ENCODE measurements at places on chromosomes 12 and 14. TPM values are rescaled to one million over a fixed set of nuclear protein-coding genes. Genes with fewer than 3 reads are reported as not detected.

DNA sequence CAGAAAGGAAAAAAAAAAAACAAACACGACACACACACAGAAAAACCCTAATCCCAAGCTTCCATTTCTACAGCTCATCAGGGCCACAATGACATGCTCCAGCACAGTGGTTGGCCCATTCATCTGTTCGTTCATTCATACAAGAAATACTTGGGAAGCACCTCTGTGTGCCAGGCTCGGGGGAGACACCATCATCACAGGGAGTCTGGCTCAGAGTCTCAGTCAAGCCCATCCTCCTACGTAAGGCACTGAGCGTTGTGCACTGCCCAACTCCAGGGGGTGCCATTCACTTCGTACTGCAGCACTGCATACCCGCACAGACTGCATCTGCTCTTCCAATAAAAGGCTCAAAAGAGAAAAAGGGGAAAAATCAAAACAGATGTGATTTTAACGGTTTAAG, 15.3 kb downstream of the VPS37B start:
- no peaks in the 10 kb centered on the region for H3K36me3 ChIP-seq
- no peaks in the 10 kb centered on the region for H3K27me3 ChIP-seq
- H3K4me1 ChIP-seq, result peaks cover 39% of the 10 kb centered on the region
- no peak overlapping the region for H3K27ac ChIP-seq
- no peak for DNase-seq
- no peak overlapping the region for H3K4me3 ChIP-seq

CCDC92 gene
- total RNA-seq, result 16.2 TPM

TIMM9 gene
- total RNA-seq, result 34.0 TPM

GRCh38 chr12:125114365-125115141, 49.3 kb downstream of the AACS start:
- no peak overlapping the region for H3K27ac ChIP-seq
- DNase-seq, result no peak
- H3K4me3 ChIP-seq, result no peak overlapping the region
- peaks cover 9% of the 10 kb centered on the region for H3K4me1 ChIP-seq
- H3K36me3 ChIP-seq, result peaks cover 8% of the 10 kb centered on the region

DNA sequence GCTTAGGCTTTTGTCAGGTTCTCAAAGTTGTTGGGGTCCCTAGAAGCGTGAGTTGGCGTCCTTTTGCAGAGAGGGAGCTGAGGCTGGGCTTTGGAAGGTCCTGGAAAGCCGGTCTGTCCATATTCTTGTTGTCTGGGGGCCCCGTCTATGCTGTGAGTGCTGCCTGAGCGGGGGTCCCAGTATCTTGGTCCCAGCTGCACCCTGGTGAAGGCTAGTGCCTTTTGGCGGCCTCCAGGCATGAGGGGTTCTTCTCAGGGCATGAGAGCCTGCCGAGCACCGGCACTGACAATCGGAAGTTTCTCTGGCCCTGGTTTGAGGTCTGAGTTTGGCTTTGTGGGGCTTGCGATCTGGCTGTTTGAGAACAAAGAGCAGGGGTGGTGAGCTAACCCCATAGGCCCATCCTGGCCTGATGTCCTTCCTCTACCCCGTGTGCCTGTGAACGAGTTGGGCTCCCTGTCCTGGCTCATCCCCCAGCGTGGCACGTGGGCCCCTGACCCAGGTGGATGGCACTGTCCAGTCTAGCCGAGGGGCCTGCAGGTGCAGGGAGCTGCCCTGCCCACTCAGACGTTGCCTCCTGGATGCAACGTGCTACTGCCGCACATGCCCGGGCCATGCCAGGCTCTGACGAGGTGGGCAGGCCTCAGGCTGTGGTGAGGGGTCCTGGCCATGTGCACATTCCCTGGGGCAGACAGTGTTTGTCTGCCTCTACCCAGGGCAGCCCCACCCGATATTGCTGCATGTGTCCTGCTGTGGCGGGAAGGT, 3.9 kb downstream of the CEP170B start:
- H3K36me3 ChIP-seq, result peaks cover 36% of the 10 kb centered on the region
- H3K27me3 ChIP-seq, result no peaks in the 10 kb centered on the region
- H3K4me3 ChIP-seq, result no peak overlapping the region
- H3K4me1 ChIP-seq, result peaks cover 33% of the 10 kb centered on the region
- H3K27ac ChIP-seq, result no peak overlapping the region

- no peak for DNase-seq
- H3K4me3 ChIP-seq, result no peak overlapping the region
- H3K36me3 ChIP-seq, result no peaks in the 10 kb centered on the region
- no peaks in the 10 kb centered on the region for H3K27me3 ChIP-seq
- H3K4me1 ChIP-seq, result no peaks in the 10 kb centered on the region
Observed at GRCh38 chr14:69464829-69465228, 19.7 kb upstream of the PLEKHD1 start.

TAS2R19 gene
- total RNA-seq, result 5.9 TPM

DNA sequence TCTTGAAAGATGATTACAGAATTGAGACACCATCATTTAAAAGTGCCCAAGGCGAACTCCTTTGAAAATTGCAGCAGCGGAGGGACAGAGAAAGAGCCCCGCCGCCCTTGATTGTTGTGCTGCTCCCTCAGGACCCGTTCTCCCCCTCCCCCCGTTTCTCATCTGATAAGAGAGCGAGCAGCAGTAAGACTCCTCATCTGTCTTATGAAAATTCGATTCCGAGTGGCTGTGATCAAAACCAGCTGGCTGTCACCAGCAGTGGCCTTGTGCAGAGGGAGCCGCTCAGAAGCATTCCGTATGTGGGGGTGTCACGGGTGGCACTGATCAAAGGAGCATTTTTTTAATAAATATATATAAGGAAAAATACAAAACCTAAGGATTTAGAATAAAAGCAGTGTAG, 78.0 kb upstream of the GPATCH2L start:
- no peaks in the 10 kb centered on the region for H3K4me1 ChIP-seq
- H3K27ac ChIP-seq, result no peak overlapping the region
- no peak overlapping the region for H3K4me3 ChIP-seq
- no peaks in the 10 kb centered on the region for H3K27me3 ChIP-seq
- DNase-seq, result no peak
- peaks cover 35% of the 10 kb centered on the region for H3K36me3 ChIP-seq

DNA sequence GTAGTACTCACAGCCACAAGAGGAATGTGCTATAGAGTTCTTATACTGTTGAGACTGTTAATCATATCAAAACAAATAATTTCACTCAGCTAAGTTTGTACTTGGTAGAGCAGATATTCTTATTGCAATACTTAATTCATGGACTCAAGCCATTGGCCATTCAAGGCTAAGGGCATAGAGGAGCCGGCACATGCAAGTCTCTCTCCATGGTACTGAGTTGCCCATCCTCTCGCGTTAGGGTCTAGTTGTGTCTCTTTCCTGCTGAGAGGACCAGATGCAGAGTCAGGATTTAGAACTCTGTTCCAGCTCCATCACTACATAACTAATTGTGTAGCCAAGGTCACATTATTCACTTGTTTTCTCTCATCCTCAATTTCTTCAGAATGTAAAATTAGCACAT, 14.4 kb upstream of the TUNAR start:
- H3K36me3 ChIP-seq, result no peaks in the 10 kb centered on the region
- no peak overlapping the region for H3K27ac ChIP-seq
- H3K4me3 ChIP-seq, result no peak overlapping the region
- H3K27me3 ChIP-seq, result no peaks in the 10 kb centered on the region
- no peak for DNase-seq
- H3K4me1 ChIP-seq, result no peaks in the 10 kb centered on the region

DNA sequence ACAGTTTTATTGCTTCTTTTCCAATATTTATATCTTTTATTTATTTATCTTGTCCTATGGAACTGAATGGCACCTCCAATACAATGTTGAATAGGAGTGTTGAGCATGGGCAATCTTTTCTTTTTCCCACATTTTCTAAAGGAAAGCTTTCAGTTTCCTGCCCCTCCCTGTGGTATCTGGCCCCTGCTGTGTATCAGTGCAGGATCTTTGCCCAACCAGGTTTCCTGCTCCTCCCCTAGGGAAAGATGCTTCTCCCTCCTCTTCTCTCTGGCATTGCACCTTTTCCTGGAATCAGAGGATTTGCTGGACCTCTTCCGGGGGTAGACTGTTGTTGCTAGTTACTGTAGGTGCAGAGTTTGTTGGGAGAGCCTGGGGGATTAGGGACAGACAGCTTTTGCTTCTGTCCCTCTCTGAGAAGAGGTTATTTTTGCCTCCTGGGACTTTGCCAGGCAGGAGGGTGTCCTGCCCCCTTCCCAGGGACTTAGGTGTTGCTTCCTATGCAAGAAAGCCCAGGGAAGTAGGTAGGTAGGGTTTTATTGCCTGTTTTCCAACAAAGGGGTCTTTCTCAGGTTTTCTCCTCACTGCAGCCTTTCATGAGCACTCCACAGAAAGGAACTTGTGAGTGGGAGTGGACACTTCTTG, 67.6 kb downstream of the POLR3B start:
- no peak for DNase-seq
- no peaks in the 10 kb centered on the region for H3K27me3 ChIP-seq

GRCh38 chr12:105977236-105977635, 161.5 kb downstream of the NUAK1 start:
- H3K4me1 ChIP-seq, result no peaks in the 10 kb centered on the region
- no peak for DNase-seq
- H3K4me3 ChIP-seq, result no peak overlapping the region
- H3K36me3 ChIP-seq, result no peaks in the 10 kb centered on the region
- H3K27ac ChIP-seq, result no peak overlapping the region
- no peaks in the 10 kb centered on the region for H3K27me3 ChIP-seq

DNA sequence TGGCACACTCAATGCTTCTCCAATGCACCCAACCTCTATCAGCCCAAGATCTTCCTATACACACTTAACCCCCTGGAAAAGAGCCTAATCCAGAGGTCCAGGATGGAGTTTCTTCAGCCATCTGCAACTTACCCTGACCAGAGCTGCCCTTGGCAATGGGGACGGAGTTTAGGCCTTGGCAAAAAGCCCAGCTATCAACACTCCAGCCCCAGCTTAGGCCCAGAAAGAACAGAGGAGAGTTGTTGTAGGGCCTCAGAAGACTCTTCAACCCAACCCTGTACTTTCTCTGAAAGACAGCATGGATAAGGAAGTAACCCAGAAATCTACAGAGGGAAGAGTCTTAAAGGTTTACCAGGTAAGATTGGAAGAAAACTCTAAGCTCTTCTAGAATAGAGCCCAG, 219.3 kb upstream of the PELI2 start:
- no peaks in the 10 kb centered on the region for H3K4me1 ChIP-seq
- H3K4me3 ChIP-seq, result no peak overlapping the region
- H3K27ac ChIP-seq, result no peak overlapping the region
- no peaks in the 10 kb centered on the region for H3K36me3 ChIP-seq
- no peak for DNase-seq

NDUFA12 gene
- total RNA-seq, result 163 TPM

- no peaks in the 10 kb centered on the region for H3K4me1 ChIP-seq
- H3K27me3 ChIP-seq, result no peaks in the 10 kb centered on the region
Observed at GRCh38 chr14:26775765-26776563, 178.1 kb upstream of the NOVA1 start.

DNA sequence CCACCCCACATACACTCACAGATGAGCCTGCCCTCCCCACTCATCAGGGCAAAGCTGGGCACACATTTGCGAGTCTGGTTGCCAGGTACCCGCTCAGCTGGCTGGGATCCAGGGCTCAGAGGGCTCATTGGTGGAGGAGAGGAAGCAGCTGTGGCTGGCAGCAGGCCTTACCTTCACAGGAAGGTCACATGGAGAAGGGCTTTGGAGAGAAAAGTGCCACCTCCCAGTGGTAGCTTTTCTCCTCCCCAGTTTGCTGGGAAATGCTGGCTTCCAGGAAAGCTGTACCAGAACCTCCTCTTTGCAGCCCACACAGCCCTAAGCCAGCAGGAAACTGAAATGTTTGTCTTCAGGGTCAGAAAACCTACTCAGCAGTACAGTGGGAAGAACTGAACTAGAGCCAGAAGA, 55.6 kb downstream of the LGMN start:
- peaks cover 7% of the 10 kb centered on the region for H3K27me3 ChIP-seq
- no peak for DNase-seq
- H3K4me1 ChIP-seq, result peaks cover 36% of the 10 kb centered on the region

GRCh38 chr12:95089462-95089861, 16.0 kb upstream of the NR2C1 start:
- H3K27ac ChIP-seq, result no peak overlapping the region
- no peaks in the 10 kb centered on the region for H3K27me3 ChIP-seq
- no peaks in the 10 kb centered on the region for H3K4me1 ChIP-seq
- H3K36me3 ChIP-seq, result no peaks in the 10 kb centered on the region
- DNase-seq, result no peak
- H3K4me3 ChIP-seq, result no peak overlapping the region

- H3K36me3 ChIP-seq, result no peaks in the 10 kb centered on the region
- no peaks in the 10 kb centered on the region for H3K27me3 ChIP-seq
- no peak for DNase-seq
Observed at GRCh38 chr12:111297703-111298426, 71.0 kb downstream of the PHETA1 start.

- no peaks in the 10 kb centered on the region for H3K36me3 ChIP-seq
- peaks cover 10% of the 10 kb centered on the region for H3K4me1 ChIP-seq
- H3K4me3 ChIP-seq, result no peak overlapping the region
- no peak for DNase-seq
- H3K27me3 ChIP-seq, result no peaks in the 10 kb centered on the region
Observed at GRCh38 chr12:89253488-89253887, 98.8 kb downstream of the DUSP6 start.

DNA sequence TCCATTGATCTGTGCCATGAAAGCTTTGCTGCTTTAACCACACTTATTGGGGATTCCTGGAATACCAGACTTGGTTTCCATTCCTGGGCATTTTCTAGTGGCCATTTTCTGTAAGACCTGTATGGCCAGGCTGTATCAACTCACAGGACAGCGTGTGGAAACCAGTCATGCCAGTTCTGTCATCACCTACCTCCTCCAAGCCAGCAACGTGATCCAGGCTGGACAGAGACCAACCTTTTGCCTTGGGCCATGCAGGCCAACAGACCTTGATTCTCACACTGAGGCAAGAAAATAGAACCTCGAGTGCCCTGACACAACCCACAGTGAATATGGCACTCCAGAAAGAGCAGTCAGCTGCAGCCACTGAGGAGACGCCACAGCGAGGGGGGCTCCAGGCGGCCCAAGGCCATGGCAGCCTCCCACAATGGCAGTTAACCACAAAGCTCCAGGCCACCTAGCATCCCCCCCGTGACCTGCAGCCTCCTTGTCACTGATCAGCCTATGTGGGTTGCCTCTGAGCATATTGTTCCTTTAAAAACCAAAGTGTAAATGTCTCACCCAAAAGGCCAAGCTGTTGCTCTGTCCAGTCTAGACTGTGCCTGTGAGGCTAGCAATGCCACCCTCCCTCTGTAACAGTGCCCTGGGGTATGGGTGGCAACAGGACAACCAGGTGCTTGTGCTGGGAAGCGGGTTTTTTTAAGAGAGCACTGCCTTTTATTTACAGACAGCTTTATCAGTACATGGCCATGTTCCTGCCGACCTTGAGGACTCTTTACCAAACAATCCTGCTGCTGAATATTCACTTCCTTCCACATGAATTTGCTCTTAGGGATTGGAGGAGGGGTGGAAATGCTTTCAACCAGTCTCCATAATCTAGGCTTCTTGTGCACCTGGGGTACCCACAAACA, 168.7 kb upstream of the HIF1A start:
- no peak overlapping the region for H3K4me3 ChIP-seq
- H3K4me1 ChIP-seq, result peaks cover 50% of the 10 kb centered on the region
- peaks cover 20% of the 10 kb centered on the region for H3K36me3 ChIP-seq
- H3K27ac ChIP-seq, result peak overlapping the region; percentile 93

DNA sequence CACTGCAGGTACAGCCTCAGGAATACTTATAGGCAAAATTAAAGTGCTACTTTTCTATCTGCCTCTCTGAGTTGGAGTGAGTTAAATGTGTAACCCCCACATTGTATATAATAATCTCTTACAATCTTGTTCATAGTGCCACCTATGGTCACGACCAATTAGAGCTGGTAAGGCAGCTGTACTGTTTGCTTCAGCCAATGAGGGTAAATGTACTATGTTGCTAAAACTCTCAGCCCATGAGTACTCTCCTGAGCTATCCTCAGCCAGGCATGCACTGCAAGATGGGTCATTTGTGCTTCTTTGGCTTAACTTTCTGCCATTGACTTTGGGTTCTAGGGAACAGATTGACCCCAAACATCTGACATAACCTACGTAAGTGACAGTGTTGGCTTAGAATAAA, 15.0 kb upstream of the MDM2 start:
- H3K27ac ChIP-seq, result no peak overlapping the region
- H3K27me3 ChIP-seq, result no peaks in the 10 kb centered on the region
- no peaks in the 10 kb centered on the region for H3K4me1 ChIP-seq
- no peak overlapping the region for H3K4me3 ChIP-seq
